ENCODE measurements at places on chromosomes 16 and 17.

- no peak for DNase-seq
Measured at GRCh38 chr17:19316761-19317358, 45.7 kb downstream of the B9D1 start.

DNA sequence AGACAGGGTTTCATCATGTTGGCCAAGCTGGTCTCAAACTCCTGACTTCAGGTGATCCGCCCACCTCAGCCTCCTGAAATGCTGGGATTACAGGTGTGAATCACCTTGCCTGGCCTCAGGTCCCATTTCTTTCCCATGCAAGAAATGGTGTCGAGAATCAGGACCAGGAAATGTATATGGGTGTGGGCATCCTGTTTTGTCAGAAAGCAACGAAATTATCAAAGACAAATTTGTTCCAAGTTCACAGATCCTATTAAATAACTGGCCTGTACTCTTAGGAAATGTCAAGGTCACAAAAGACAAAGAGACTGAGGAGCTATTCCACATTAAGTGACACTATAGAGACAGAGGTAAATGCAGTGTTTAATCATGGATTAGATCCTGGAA lies 17.1 kb upstream of the ST6GALNAC1 start:
- DNase-seq = no peak

- peak; percentile 6 for DNase-seq
Measured at GRCh38 chr17:48441231-48441711, 11.3 kb upstream of the SKAP1 start.

- DNase-seq = no peak
Measured at GRCh38 chr17:28746611-28747050, 2.8 kb downstream of the TRAF4 start.

DNA sequence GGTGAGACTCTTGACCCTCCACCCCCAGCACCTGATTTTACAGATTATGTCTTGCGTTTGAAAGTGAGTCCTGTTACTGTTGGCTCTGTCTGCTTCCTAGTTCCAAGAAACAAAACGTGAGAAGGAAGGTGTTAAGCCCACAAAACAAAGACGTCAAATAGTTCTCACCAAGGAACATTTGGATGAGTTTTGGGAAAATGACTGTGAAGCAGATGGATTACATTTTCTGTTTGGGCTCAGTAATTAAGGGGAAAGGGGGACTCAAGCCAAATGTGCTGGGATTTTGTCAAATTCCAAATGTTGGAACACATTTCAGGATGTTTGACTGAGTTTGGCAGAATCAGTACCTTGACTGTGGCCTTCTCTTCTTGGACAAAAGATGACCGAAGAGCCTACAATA lies 71.2 kb downstream of the PCTP start:
- DNase-seq = no peak

DNA sequence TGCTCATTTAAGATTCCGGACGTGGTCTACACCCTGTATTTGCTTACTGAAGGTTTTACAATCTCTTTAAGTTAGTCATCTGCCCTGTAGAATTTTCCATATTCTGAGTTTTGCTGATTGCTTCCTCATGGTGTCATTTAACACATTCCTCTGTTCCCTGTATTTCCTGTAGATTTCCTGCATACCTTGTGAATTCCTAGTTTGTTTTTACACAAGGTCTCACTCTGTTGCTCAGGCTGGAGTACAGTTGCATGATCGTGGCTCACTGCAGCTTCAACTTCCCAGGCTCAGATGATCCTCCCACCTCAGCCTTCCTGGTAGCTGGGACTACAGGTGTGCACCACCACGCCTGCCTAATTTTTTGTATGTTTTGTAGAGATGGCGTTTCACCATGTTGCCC lies 66.8 kb downstream of the CMIP start:
- DNase-seq = no peak

DNA sequence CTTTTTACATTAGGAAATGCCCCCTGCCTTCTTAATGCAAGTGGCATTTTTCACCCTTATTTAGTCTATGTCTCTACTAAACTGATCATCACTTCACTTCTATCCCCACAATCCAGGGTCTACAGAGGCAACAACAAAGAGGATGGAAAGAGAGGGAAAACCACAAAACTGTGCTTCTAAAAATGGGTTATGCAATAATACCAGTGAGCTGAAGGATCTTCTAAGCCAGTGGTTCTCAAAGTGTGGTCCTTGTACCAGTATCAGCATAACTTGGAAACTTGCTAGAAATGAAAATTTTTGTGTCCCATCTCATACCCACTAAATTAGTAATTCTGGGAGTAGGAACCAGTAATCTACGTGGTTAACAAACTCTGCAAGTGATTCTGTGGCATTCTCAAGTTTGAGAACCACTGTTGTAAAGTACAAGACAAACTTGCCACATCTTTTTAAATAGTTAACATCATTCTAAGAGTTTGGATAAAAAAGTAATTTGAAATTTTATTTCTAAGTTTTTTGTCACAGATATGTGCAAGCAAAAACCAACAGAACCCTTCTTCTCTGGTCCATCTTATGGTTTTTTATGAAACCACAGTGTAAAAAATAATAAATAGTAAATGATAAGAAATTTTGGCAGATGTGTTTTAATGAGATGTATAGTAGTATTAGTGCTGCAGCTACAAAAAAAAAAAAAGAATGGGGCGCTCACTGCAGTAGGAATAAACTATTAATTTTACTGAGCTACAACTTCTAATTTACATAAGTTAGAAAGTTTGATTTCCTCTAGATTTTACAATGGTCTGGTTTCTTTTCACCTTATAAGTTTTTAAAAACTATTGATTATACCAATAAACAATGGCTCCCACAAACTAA lies 16.2 kb downstream of the CDC27 start:
- no peak for DNase-seq

- DNase-seq = no peak
Measured at GRCh38 chr17:73262676-73263642, 1.3 kb upstream of the CPSF4L start.

DNA sequence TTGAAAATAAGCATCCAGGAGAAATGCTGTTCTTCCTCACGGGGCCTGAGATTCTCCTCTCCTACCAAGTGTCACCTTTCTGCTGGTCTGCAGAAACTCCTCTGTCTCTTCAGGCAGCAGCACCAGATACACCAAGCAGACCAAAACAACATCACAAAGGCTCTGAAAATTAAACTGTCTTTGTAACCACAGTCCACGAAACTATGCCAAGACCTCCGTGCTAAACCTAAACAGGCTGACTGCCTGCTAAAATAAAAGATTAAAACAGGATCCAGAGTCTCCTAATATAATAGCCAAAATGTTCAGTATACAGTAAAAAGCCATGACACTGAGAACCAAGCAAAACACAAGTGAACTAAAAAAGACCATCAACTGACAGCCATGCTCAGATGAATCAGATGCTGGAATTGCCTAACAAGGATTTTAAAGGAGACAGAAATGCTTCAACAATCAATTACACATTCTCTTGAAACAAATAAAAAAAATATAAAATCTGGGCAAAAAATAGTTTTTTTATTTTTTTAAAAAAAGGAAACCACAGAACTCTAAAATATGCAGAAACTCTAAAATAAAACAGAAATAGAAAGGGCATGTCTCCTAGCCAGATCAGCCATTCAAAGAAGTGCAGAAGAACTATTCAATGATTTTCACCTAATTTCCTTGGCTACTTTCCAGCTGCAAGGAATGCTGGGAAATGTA lies 50.3 kb upstream of the TOX3 start:
- DNase-seq = no peak

GRCh38 chr16:19185510-19185851 lies 17.4 kb downstream of the SYT17 start:
- DNase-seq = no peak

DNA sequence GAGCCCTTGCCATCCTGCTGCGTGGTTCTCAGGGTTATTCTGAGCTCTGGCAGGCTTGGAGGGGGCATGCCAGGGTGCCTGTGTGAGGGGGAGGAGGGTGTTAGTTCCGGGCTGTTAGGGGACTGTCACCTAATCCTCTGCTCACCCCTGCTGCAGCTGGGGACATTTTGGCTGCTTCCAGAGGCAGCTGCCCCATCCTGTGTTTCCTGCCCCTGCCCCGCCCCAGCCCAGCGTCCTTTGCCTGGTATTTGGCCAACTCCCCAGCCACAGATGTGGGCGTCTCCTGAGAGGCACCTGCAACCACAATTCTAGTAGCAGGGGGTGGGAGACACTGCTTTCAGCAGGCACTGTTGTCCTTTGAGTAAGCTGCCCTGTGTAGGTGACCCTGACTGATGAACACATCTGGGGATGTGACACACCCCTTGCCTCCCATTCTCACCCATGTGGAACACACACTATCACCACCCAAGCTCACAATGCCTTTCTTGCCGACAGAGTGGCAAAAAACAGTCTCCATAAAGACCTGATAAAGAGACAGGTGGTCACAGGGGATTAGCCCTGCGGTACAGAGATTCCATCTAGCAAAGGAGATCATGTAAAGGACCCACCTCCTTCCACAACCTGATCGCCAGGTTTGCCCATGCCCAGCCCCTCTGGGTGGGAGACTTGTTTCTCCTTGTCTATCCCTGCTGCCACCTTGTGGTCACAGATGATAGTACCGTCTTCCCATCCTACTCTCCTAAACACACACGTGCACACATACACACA lies at the start of gene CHRNE:
Gene CHRNE, minus strand, starts transcription at position 48 of the 768 bp plus-strand sequence. Its CDS starts 35 bp downstream, at position 13.
- peak; percentile 53 for DNase-seq

GRCh38 chr16:397736-398332 lies 835 bp downstream of the NME4 start:
- DNase-seq = peak; percentile 48

DNA sequence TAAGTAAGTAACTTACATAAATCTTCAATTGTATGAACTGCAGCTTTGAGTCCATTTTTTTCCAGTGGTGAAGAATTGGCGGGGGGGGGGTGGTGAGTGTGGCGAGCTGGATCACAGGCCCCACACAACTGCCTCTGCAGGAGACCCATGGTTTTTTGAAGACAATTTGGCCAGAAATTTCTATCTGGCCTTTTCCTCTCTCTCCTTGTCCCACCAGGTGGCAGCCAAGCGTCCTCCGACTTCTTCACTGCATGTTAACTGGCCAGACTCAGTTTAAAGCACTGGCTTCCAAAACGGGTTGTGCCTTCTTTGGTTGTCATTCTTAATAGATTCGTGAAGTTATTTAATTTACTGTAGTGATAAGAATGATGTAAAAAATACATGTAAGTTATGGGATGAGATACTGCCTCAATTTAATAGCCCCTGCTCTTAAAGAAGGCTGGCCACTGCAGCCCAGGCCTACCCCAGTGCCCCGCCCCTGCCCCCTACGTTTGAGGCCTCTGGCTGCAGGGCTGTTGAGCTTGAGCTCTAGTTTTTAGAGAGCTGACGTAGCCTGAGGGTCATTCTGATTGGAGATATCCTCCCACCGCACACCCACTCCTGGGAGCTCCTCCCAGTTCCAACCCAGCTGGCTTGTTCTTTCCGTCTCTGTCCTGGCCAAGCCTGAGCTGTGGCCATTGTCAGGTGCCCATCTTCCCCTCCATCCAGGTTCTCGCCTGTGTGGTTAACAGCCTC lies 36.4 kb downstream of the AKAP1 start:
- DNase-seq = peak; percentile 25

GRCh38 chr17:27541301-27542023 lies 85.2 kb downstream of the KSR1 start:
- no peak for DNase-seq

GRCh38 chr17:62995377-62995885 lies 29.4 kb downstream of the TANC2 start:
- DNase-seq = peak; percentile 91

DNA sequence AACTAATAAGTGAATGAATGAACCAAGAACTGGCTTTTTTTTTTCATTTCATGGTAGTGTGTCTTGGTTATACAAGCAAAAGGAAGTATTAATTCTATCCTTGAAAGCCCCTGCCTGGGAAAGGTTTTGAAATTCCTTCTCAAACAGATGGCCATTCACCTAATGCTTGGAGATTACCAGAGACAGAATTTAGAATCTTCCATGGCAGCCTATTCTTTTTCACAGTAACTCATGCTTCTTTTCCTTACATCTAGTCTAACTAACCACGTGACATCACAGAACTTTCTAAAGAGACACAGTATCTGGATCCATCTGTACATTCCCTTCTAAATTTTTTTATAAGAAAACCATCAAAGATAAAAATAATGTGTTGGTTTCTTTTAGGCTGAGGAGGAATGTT lies 151.6 kb downstream of the FTO start:
- no peak for DNase-seq

DNA sequence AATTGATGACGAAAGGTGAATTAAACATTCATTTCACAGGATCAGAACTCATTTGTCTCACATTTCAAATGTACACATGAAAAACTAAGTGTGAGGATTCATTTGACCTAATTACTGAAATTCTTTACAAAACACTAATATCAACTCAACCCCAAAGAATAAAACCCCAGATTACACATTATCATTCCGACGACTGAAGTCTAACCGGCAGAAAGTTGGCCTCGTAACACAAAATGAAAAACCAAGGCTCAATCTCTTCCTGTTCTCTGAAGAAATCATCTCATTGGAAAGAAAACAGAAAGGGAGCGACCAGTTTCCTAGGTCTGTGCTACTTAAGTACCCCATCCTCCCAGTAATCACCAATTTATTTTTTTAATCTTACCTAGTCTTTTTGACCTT lies 1.8 kb downstream of the JPT1 start:
- no peak for DNase-seq

GRCh38 chr17:7867881-7868329 lies 10.1 kb downstream of the CYB5D1 start:
- DNase-seq = peak; percentile 35

Measured in inflammatory macrophage (primary cell).